RKO (cell line): ENCODE measurements at places on chromosomes 5 and 9.

DNA sequence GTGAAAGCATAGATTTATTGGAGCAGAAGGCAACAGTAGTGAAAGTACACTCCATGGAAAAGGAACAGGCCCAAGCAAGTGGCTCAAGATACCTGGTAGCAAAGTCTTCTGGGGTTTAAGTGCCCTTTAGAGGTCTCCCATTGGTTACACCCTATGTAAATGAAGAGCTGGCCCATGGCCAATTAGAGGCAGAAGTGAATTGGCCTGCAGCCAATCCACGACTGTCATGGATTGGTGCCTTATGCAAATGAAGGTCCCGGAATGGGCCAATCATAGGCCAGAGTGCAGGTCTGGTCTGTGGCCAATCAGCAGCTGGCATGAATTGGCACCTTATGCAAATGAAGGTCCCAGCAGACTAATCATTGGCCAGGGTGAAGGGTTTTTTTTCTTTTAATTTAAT, 64.2 kb upstream of the PCSK5 start:
- DNase-seq, result no peak

DNA sequence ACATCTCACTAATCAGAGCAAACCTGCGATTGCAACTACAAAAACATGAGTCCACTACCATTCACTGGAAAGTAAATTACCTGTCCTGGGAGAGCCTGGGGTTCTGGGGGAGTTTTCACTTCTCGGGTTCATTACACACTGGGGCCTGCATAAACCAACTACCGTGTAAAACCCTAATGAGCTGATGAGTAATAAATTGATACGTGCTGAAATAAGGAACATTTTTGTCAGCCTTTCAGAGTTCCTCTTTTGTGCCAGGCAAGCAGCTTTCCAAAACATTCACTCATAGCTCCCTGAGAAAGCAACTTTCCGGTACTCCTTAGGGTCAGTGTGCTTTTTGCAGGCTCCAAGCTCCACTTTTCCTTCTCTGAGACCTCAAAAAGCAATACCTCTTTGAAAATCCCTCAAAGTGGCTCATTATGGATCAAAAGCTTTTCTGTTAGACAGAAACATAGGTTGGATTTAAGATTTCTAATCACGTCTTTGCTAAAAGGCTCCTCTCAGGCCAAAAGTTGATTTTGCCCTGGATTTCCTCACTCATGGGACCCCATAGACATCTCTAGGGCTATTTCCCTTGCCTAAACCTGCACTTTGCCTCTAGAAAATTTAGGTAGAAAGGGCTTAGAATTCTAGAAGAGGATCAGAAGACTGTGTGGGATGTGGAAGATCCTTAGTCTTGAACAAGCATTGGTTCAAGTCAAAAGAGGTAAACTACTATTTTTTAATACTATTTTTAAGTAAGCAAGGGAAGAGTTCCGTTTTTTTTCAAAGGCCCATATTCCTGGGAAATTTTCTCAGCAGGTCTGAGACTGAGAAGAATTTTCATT, 74.8 kb downstream of the ST8SIA4 start:
- no peak for DNase-seq

DNA sequence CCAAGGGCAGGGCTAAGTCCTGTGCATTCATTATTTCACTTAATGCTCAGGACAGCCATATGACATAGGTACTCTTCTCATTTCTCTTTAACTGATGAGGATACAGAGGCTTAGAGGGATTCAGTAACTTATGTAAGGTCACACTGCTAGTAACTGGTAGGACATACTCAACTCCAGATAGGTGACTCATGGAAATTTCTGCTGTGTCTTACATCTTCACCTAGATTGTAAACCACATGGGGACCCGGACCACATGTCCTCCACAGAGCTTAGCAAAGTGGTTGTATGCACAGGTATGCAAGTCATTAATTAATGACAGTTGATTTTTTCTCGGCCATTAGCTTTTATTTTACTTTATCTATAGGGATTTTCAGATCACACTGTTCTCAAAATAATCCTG, 29.3 kb downstream of the SLC1A1 start:
- DNase-seq, result peak; percentile 18

- DNase-seq, result no peak
Measured at GRCh38 chr5:141864371-141865370, 13.5 kb downstream of the PCDH1 start.

GRCh38 chr5:179345183-179345432, 153 bp downstream of the ADAMTS2 start:
- DNase-seq, result no peak

GRCh38 chr9:68897577-68898145, 116.3 kb downstream of the PRKACG start:
- no peak for DNase-seq

- peak; percentile 59 for DNase-seq
Measured at GRCh38 chr9:116646661-116647514, 40.2 kb upstream of the TRIM32 start.

- no peak for DNase-seq
Measured at GRCh38 chr5:115116001-115116400, 53.7 kb downstream of the TRIM36 start.

GRCh38 chr5:107373549-107374263, 297.0 kb downstream of the EFNA5 start:
- no peak for DNase-seq

- peak; percentile 6 for DNase-seq
Measured at GRCh38 chr5:140011297-140011802, 31.7 kb downstream of the NRG2 start.

GRCh38 chr5:115657881-115658233, 32.0 kb upstream of the TMED7 start:
- DNase-seq, result peak; percentile 78

DNA sequence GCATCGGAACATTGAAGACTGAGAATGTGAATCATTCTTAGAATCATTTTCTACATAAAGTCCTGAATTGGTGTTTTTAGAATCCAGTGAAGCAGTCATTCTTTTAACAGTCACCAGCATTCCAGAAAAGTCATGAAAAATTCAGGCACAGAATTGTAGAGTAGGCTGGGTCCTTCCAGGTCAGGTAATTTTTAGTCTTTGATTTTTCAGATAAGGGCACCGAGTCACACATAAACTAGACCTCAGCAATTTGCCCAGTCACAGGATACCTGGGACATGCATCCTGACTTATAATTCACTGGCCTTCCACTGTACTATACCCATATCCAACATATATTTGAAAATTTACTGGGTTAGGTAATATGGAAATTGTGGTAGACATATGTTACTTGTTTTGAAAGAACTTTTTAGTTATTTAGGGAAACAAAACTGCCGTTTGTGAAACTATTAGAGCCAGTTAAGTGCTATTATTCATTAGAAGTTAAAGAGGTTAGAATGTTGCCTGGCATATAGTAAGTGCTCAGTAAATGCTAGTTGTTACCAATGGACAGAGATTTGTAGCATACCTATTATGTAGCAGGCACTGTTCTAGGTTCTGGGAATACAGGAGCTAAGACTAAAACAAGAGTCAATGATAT, 10.9 kb downstream of the MAN2A1 start:
- DNase-seq, result no peak

- no peak for DNase-seq
Measured at GRCh38 chr5:132431632-132432031, 58.9 kb downstream of the IRF1 start.

GRCh38 chr5:8446179-8446578, 577.2 kb downstream of the MTRR start:
- no peak for DNase-seq

- DNase-seq, result no peak
Measured at GRCh38 chr5:131854134-131854533, 57.3 kb upstream of the FNIP1 start.

- no peak for DNase-seq
Measured at GRCh38 chr5:144328980-144329379, 158.3 kb downstream of the KCTD16 start.

- no peak for DNase-seq
Measured at GRCh38 chr9:116700882-116701865, 14.1 kb downstream of the TRIM32 start.

- DNase-seq, result no peak
Measured at GRCh38 chr5:72255237-72255636, 64.8 kb downstream of the MRPS27 start.

GRCh38 chr5:140113180-140113698, 670 bp upstream of the PURA start:
- DNase-seq, result peak; percentile 51

DNA sequence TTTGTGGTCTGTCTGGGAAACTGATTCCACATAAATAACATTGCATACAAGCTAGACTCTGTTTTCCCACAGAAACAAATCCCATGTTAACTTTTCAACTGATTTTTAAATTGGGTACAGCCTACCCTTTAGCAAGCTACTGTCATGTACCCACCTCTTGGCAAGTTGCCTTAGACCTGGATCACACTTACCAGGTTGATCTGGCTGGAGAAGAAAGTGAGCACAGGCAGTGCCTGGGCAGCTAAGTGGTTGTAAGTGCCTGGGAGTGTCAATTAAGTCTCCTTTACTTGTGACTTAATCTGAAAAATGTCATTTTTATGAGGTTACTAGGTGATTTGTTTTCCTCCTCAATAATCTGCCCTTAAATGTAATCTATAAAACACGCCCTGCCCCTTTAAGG, 336.4 kb downstream of the ARL15 start:
- no peak for DNase-seq

GRCh38 chr9:113654605-113655428, 191.3 kb downstream of the RGS3 start:
- no peak for DNase-seq

- peak; percentile 40 for DNase-seq
Measured at GRCh38 chr5:59296317-59297264, 596.9 kb downstream of the PDE4D start.

GRCh38 chr5:57458443-57458842, 24.2 kb downstream of the ACTBL2 start:
- DNase-seq, result no peak

GRCh38 chr9:106947106-106947900, 84.3 kb downstream of the ZNF462 start:
- peak; percentile 53 for DNase-seq

- DNase-seq, result no peak
Measured at GRCh38 chr9:94677929-94678328, 38.6 kb upstream of the FBP1 start.

DNA sequence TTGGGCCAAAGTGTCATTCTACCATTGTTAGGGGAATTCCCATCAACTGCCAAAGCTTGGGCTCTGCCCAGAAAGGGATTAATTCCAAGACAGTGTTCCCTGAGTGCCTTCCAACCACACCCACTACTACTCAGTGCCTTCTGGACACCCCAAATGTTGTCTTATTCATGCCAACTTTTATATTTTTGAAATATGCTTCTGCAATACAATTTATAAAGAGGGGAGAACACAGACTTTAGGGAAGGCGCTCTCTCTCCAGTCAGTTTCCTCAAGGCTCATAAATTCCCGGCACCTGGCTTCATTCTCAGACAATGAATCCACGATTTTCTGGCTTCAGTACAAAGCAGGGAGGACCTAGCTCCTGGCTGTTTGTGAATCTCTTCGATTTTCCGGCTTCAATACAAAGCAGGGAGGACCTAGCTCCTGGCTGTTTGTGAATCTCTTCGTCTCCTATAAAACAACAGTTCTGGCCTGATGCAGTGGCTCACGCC, 120.1 kb upstream of the MYO10 start:
- no peak for DNase-seq

DNA sequence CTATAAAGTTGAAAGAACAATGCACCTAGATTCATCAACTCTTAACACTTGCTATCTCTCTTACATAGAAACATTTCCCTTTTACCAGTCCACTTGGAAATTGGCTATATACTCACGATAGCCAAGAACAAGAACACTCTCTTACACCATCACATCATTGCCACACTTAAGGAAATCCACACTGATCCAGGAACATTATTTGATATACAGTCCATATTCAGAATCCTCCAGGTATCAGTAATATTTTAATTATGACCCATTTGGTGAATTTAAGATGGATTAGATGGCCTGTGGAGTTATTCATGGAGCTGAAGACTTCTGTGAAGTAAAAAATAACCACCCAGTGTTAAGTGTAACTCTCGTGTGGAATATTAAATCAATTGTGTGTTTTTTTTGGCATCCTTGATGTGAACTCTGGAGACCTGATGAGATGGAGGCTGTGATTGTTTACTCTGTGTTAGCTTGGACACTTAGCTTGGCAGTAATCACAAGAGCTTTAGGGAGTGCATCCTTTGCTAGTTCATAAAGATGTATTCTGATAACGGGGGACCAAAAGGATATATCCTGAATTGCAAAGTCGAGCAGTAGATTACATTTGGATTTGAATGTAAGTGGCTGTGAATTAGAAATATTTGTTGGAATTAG, 52.0 kb upstream of the ABL1 start:
- no peak for DNase-seq

GRCh38 chr9:109507421-109507838, 9.3 kb upstream of the PTPN3 start:
- peak; percentile 68 for DNase-seq

GRCh38 chr9:88920645-88921044, 70.6 kb upstream of the S1PR3 start:
- DNase-seq, result no peak

DNA sequence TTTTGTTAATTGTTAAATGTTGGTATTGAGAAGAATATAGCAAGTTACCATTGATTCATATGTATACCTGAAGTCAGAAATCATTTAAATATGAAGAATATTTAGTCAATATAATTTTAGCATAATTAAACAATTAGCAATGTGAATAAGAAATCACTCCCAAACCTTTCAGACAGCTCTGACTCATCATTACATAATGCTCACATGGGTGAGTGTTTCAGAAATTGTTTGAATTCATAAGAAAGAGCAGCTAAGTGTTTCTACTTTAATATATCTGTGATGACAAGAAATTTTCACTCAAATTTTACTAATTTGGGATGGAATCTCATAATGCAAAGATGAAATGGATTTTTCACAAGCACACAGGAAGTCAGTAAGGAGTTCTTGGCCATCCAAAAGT, 42.0 kb upstream of the CDC42SE2 start:
- peak; percentile 50 for DNase-seq

- DNase-seq, result peak; percentile 16
Measured at GRCh38 chr9:77896938-77897667, 134.5 kb downstream of the GNAQ start.

DNA sequence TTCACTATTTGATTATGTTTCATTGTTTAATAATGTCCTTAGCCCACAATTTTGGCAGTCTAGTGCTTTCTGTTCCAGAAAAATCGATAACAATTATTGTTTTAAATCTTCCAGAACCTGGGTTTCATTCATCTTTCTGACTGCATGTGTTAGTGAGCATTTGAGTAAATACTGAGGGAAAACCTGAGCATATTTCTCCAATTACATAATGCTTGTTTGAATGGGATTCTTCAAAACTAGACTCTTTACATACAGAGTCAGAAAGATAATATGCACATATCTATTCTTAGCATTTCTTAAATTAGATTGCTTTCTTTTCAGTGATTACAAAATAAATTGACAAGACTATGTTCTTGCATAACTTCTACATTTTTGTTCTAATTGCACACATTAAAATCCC, 21.9 kb downstream of the GABRA6 start:
- DNase-seq, result no peak
